ENCODE measurements at places on chromosomes 12 and 14. TPM values are rescaled to one million over a fixed set of nuclear protein-coding genes. Genes with fewer than 3 reads are reported as not detected.

- no peak for DNase-seq
Measured at GRCh38 chr14:31419179-31419966, 977 bp downstream of the HEATR5A start.

DNA sequence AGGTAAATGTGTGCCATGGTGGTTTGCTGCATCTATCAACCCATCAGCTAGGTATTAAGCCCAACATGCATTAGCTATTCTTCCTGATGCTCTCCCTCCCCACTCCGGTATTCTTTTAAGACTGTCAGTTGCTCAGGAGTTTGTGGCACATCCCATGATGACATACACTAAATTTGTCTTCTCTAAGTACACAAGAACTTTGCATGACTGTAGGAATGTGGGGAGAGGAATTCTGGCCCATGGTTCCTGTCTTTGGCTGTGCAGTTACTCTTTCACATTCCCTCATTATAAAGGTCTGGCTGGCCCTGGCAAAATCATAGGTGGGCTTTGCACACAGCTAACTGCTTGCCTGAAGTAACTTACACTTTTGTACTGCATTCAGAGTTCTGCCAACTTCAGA, 30.3 kb downstream of the HMGA2 start:
- peak; percentile 39 for DNase-seq

DNA sequence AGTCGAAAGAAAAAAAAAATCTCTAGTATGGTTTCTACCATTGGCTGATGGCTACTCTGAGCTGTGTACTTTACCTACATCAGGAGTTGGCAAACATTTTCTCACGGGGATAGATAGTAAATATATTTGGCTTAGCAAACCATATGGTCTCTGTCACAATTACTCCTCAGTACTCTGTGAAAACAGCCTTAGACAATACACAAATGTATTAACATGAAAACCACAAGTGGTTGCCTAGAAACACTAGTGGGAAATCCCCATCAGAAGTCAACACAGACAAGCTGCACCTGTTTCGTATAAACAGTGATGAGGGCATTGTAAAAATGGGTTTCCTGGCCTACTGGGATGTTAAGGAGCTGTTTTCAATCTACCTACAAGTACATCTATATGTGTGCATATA, 84.6 kb upstream of the NAV3 start:
- DNase-seq = no peak

GRCh38 chr12:26523708-26524150, 309.3 kb downstream of the ITPR2 start:
- DNase-seq = no peak

The FBLN5 gene
- total RNA-seq = 0.60 TPM

DNA sequence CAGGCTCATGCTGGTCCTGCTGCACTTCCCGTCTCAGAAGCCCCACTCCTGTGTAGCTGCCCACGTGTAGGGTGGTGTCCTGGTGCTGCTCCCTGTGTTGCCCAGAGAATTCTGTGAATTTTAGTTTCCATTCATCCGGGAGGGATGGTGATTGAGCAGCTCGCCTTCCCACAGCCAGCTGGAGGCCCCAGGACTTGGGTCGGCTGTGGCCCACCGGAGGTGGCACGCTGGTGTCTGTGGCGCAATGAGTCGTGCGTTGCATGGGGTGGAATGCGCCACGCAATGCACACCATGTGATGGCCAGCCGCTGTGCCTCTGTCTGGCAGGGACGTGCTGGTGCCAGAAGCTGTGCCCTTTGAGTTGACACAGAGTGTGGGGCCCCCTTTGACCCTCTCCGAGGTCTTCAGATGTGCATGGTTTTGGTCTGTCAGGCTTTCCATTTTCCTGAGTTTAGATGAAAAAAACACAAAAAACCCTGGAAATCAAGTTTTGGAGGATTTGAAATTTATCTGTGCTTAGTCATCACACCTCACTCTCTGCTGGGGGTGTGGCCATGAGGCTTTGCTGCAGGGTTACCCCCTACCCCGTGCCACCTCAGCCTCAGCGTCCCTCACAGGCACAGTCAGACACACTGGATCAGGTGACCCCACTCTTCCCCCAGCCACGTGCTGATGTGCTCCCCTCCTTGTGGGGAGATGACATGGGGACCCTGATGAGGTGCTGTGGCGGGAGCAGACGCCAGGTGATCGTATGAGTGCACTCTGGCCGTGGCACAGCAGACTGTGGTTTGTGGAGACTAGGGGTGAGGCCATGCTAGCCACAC, 64.6 kb downstream of the EP400 start:
- no peak for DNase-seq

- DNase-seq = no peak
Measured at GRCh38 chr14:104474495-104475213, 104.9 kb upstream of the C14orf180 start.

DNA sequence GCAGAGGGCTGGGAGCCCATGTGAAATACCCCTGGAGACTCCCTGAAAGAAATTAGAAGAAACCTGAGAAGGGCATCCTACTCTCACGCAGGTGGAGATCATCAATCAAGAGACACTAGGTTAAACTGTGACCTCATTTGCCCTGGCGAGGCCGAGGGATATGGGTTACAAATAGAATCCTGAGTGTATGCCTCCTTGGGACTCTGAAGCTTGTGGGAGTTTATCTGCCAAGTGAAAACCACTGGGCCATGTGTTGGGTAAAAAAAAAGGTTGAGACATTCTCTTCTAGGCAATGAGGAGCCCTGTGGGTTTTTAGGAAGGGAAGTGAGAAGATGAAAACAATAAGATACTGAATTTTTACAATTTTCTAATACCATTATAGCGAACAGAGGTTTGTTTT, 160.7 kb upstream of the ARID2 start:
- no peak for DNase-seq

GRCh38 chr14:63928744-63929174, 76.0 kb downstream of the SYNE2 start:
- DNase-seq = no peak

DNA sequence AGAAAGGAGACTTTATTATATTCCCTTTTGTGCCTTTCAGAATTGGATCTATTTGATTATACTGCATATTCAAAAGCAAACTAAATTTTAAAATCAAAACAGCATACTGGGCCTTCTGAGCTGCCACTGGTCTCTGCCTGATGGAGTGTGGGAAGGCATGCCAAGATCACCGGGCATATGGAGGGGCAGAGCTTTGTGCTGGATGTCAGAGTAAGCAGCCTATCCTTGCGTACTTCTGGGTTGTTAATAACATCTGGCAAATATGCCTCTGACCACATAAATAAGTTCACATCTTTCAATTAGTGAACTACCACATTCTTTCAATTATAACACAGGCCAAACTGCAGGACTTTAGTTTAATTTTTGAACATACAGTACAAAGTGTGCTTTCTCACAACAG, 18.3 kb downstream of the MLH3 start:
- no peak for DNase-seq

DNA sequence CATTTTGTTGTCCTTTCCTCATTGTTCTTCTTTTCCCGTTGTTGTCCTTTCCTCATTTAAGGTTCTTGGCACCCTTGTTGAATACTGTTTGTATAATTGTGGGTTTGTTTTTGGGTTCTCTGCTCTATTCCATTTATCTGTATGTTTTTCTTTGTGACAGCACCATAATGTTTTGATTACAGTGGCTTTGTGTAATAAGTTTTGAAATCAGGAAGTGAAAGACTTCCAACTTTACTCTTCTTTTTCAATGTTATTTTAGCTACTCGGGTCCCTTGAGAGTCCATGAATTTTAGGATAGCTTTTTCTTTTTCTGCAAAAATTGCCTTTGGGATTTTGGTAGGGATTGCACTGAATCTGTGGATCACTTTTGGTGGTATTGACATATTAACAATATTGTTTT, 28.1 kb downstream of the ETNK1 start:
- no peak for DNase-seq

DNA sequence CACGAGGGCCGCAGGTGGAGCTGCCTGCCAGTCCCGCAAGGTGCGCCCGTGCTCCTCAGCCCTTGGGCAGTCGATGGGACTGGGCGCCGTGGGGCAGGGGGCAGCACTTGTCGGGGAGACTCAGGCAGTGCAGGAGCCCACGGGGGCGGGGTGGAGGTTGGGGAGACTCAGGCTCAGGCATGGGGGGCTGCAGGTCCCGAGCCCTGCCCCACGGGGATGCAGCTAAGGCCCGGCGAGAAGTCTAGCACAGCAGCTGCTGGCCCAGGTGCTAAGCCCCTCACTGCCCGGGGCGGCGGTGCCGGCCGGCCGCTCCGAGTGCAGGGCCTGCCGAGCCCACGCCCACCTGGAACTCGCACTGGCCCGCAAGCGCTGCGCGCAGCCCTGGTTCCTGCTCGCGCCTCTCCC, 39.2 kb upstream of the P2RX7 start:
- no peak for DNase-seq

The CYP27B1 gene
- total RNA-seq = 0.97 TPM

- peak; percentile 61 for DNase-seq
Measured at GRCh38 chr12:123139926-123140675, 10.8 kb downstream of the PITPNM2 start.

DNA sequence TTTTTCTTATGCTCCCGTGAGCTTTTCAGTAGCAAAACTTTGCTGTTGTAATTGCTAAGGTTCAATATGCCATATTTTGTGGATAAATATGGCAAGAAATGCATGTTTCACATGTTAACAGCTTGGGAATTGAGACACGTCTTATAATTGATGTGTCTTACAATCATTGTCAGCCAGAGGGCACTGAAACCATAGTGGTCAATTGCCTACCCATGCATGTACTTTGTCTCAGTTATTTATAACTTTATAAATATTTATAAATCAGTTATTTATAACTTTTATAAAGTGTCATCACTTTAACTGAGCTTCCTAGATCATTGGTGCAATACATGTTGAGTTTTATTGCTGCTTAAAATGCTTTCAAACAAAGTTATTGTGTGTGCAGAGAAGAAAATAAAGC, 82.0 kb downstream of the CATSPERB start:
- peak; percentile 13 for DNase-seq

GRCh38 chr12:57091638-57092528, 3.0 kb downstream of the NAB2 start:
- DNase-seq = no peak

- no peak for DNase-seq
Measured at GRCh38 chr12:116717466-116718437, 20.1 kb downstream of the SPRING1 start.

DNA sequence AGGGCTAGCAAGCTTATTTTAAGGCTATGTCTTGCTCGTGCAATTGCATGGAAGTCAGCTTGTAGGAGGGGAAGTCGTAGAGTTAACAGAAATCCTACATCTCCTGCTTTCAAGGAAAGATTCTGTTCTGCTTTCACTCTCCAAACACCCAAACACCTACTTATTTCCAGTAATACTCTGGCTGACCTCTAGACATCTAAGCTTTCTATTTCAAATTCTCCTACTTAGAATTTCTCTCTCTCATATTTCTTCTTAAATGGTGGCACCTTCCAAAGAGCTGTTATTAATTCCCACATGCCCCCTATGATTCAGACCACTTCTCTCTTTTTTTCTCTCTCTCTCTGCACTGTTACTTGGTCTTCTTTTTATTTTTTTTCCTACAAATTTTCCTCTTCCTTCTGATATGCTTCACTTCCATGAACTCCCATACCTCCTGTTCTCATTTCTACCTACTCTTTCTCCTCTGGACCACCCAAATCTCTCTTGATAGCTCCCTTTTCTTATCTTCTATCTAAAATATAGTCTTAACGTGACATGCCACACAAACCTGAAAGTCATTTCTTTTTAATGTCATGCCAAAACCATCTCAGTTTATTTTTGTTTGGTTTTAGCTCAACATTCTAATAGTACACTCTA, 90.8 kb downstream of the RPS6KA5 start:
- DNase-seq = no peak

- DNase-seq = no peak
Measured at GRCh38 chr14:45651890-45652289, 398.9 kb upstream of the MIS18BP1 start.

GRCh38 chr14:36975834-36976233, 196.6 kb downstream of the SLC25A21 start:
- peak; percentile 79 for DNase-seq

DNA sequence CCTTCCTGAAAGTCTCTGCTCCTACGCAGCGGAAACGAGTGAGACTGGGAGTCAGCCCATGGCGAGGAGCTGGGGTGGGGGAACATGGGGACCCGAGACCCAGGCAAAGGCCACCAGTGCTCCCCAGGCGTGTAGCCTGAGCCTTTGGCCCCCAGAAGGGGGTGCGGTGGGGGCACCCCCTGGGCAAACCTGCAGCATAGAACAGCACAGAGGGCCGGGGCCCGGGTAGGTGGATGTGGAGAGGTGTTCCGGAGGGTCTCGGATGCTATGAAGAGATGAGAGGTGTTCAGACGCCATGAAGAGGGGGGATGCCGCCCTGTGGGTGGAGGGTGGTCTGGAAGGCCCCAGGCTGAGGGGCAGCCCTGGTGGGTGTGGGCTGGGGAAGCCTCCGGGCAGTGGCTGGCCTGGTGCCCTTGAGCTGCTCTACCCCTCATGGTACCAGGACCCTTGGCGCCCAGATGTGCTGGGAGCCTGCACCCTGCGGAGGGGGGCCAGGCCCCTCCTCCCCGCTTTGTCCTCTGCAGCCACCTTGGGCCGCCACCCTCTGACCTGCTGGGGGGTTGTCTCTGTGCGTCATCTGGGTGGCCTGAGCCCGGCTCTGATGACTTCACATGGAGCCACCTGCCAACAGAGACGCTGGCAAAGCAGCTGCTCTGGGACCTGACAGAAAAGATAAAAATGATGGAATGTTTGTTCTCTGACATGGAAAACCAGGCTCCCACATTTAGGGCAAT, 83.4 kb downstream of the KIF26A start:
- DNase-seq = no peak

DNA sequence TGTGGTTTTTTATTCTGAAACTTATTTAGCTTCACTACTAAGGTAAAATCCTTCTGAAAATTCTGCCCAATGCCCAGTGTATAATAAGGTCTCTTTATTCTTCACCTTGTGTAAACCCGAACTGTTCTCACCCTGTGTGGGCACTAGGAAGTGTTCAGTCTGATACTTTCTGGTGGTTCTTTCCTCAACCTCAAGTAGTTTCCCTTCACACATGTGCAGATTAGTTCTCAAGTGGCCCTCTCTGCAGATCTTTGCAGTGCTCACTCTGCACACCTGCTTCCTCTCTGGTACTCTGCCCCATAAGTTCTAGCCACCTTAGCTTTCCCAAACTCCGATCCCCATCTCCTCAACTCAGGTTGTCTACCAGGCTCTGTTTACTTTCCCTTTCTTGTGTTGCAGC, 61.6 kb downstream of the RAD51B start:
- no peak for DNase-seq

GRCh38 chr14:36513012-36513420, 7.0 kb downstream of the NKX2-1 start:
- DNase-seq = no peak

The CDCA3 gene
- total RNA-seq = 56.5 TPM

The HCAR2 gene
- 0.09 TPM for total RNA-seq

The KRT2 gene
- total RNA-seq = not detected

GRCh38 chr12:32252199-32253073, 145.8 kb downstream of the BICD1 start:
- no peak for DNase-seq

- DNase-seq = no peak
Measured at GRCh38 chr14:106652494-106652893, 1126.1 kb downstream of the TMEM121 start.

The PAX9 gene
- total RNA-seq = not detected

Data from HepG2 (cell line).